ENCODE measurements at places on chromosomes 2 and 18.
A peak's percentile ranks its signal among the peaks of the same experiment; 100 is the strongest.

- DNase-seq, result no peak
These were observed 77.9 kb downstream of the UXS1 start for GRCh38 chr2:106116248-106116647.

DNA sequence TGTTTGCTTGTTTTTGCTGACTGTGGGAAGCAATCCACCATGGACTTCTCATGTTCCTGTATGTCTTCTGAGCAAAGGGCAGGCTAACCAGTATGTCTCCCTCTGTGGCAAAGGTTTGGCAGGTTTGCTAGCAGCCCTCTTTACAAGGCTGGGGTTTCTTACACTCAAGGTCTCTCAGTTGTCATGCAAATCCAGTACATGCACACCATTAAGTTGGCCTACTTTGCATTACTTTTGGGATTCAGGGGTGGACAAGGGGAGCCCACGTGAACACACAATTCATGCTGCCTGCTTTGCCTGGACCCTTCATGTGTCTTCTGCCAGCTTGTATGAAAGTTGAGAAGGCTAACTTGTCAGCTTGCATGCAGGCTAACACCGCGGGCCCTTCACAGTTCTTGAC is 134.9 kb downstream of the LRRTM4 start:
- no peak for DNase-seq

DNA sequence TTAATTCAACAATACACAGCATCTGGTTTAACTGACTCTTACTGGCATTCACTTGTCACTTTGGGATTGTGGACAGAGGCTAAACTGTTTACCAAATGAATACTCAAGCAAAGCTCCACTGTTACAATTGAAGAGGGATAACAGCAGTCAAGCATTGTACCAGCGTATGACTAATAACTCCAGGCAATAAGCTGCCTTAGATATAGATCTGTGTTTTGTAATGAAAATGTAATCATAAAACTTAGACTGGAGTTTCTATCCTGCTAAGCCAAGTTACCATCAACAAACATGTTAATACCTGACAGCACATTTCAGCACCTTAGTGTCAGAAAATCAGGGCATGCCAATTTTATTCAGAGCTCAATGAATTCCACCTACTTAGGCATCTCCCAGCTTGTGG is 889.5 kb downstream of the EPHA4 start:
- no peak for DNase-seq

- no peak for DNase-seq
These were observed 6.3 kb upstream of the ID2 start for GRCh38 chr2:8675543-8675942.

- DNase-seq, result no peak
These were observed 201.3 kb upstream of the GALNT5 start for GRCh38 chr2:157056200-157056676.

DNA sequence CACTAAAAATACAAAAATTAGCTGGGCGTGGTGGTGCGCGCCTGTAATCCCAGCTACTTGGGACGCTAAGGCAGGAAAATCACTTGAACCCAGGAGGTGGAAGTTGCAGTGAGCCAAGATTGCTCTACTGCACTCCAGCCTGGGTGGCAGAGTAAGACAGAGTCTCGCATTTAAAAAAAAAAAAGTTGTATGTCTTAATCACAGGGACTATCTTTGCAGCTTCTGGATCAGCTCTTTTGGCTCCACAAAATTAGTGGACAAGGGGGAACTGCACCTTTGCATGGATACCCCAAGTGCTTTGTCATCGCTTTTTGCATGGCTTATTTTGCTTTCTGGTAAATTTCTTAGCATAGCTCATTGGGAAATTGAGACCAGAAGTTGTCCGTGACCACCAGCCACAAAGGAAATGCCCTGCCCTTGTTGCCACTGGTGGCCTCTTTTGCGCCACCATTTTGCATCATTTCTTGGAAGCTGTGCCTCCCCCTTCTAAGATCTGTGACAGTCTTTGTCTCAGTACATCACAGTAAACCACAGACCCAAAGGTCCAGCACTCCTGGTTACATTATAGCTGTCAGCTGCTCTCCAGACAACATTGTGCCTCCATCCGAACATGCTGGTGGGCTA is 43.9 kb upstream of the PCBP1 start:
- DNase-seq, result peak; percentile 41

DNA sequence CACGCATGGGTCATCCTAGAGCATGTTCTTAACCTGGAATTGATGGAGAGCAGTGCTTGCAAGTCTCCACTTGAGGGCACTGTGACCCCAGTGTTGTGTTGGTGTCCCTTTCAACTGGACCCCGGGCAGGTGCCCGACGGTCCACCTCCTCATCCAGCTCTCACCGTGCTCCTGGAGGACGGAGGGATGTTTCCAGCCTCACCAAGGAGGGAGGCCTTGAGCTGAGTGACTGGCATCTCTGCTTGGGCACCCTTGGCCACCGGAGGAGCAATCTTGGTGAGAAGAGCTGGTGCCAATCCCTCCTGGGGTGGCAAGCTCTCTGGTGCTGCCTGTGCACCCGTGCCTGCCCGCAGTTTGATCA is 45.4 kb upstream of the ASB18 start:
- no peak for DNase-seq

GRCh38 chr2:24012521-24013188 is 2.8 kb downstream of the MFSD2B start:
- no peak for DNase-seq

DNA sequence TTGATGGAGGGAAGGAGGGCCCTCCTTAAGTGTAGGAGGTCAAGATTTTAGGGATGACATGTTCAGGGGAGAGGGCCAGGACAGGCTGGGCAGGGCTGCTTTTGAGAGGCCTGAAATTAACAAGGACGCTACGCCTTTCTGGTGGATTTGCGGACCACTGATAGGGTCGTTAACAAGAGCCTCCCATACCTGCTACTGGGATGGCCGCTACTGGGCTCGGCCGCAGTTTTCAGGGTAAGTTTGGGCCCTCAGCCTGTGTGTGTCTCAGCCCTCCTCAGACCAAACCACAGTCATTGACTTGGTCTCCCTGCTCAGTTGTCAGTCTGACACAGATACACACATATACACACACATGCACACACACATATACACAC is 180.9 kb downstream of the SMAD2 start:
- DNase-seq, result no peak

- DNase-seq, result no peak
These were observed 41.6 kb downstream of the SEMA4F start for GRCh38 chr2:74695663-74696062.

GRCh38 chr18:78542204-78542603 is 437.4 kb upstream of the SALL3 start:
- DNase-seq, result no peak

GRCh38 chr2:170486730-170487129 is 228.4 kb upstream of the SP5 start:
- DNase-seq, result no peak

GRCh38 chr2:28710545-28710944 is 41.1 kb upstream of the PPP1CB start:
- no peak for DNase-seq

GRCh38 chr2:160208655-160209515 is 8.8 kb upstream of the ITGB6 start:
- DNase-seq, result no peak

DNA sequence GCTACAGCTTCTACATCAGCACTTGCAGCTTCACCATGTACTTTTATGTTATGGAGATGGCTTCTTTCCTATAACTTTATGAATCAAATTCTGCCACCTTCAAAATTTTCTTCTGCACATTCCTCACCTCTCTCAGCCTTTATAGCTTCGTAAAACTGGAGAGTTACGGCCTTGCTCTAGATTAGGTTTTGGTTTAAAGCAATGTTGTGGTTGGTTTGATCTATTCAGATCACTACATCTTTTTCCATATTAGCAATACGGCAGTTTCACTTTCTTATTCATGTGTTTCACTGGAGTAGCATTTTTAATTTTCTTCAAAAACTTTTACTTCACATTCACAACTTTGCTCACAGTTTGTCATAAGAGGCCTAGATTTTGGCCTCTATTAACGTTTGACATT is 242.9 kb upstream of the GYPC start:
- DNase-seq, result no peak

DNA sequence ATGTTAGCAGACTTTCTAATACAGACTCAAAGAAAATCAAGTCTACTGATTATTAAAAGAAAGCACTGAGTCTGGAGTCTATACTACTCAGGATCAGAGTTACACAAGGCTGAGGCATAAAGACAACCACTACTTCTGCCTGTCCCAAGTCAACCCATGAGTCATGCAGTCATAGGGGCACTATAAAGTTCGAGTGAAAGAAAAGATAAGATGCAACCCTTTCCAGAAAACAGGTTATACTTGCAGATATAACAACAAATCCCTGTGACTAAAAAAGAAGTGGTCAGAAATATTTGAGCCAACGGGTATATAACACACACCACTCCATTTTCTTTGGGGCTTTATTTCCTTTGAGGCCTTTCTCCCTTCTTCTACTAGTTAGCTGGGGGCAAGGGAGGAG is 18.6 kb upstream of the SCRN3 start:
- DNase-seq, result no peak

GRCh38 chr2:53739032-53739431 is 28.6 kb upstream of the CHAC2 start:
- no peak for DNase-seq

- no peak for DNase-seq
These were observed 104.9 kb downstream of the EIPR1 start for GRCh38 chr2:3272761-3273160.

DNA sequence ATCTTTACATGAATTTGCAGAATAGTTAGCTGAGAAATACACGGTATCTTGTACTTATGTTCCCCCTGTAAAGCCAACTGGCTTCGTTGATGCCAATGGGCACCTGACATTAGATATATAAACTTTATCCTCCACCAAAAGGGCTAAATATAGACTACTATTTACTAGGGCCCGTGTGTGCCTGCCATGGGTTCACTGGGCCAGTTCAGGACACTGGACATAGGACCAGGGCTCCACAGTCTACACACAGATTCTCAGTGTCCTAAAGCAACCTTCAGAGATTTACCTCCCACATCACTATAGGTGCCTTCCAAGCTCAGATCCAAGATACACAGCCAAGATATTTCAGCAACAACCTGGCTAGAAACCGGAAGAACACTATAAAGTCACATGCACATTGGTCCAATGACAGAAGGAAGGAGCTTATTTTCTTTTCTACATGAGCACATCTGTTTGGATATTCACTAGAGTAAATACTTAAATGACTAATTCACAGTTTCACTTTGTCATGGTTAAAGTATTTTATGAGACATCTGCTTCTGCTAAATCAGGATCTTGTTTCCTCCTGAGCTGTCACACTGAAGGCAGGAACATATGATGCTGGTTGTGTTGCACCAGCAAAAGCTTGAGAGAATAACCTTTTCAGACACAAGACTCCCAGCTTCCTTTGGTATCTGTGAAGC is 95.1 kb downstream of the MYO5B start:
- no peak for DNase-seq

GRCh38 chr2:9122367-9122766 is 84.2 kb upstream of the ASAP2 start:
- DNase-seq, result no peak

- DNase-seq, result no peak
These were observed 94.3 kb downstream of the MBP start for GRCh38 chr18:77038182-77038858.

DNA sequence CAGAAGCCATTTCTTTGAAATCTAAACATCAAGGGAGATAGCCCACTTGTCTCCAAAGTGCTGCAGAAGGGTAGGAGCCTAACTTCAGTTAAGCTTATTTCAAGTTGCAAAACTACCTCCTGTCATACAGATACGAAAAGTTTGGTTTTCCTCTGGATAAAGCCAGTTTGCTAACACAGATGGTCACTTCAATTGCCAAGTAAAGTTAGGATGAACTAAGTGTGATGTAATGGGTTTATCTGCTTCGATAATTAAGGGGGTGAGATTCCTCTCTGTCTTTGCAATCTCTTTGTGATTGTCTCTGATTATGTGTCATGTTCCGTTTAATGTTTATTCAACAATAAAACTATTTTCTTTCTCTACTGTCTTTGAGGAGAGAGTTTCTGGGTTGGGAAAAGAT is 156.4 kb downstream of the SLC39A10 start:
- no peak for DNase-seq

- DNase-seq, result no peak
These were observed 256.6 kb upstream of the NCKAP5 start for GRCh38 chr2:133824869-133825268.

GRCh38 chr18:56545464-56545863 is 92.9 kb downstream of the TXNL1 start:
- DNase-seq, result no peak

DNA sequence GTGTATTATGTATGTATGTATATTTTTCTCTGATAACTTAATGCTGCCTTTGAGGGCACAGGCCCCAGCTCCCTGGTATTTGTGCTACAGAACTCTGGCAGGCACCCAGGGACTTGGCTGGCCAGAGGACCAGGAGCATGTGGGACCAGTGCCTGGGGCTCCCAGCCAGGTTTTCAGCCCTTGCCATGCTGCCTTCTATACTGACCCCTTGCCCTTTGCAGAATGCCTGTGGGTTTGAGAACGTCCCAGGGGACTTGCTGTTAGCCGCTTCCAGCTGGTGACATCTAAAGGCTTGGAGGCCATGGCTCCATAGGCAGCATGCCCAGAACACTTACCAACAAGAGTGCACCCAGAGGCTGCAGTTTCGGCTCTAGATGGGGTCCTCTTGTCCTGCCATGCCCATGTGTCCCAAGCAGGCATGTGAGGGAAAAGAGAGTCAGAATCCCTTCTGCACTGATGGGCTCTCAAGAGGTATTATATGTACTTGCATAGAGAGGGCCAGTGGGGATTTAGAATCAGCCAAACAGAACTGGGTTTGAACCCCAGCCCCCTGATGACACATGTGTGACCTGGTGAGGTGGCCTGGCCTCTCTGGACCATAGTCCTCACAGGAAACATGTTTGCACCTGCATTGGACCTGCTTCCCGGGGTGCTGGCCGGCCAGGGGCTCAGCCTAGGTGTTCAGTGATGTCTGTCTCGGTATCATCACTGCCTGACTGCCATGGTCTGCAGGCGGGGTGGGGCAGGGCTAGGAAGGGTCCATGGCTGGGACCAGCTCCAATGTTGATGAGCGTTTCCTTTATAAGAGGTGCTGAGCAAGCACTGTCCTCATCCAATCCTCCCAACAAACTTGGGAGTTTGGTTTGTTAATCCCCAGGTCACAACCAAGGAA is 119.2 kb upstream of the FHL2 start:
- no peak for DNase-seq

GRCh38 chr2:135257383-135258090 is 205.4 kb downstream of the RAB3GAP1 start:
- no peak for DNase-seq

DNA sequence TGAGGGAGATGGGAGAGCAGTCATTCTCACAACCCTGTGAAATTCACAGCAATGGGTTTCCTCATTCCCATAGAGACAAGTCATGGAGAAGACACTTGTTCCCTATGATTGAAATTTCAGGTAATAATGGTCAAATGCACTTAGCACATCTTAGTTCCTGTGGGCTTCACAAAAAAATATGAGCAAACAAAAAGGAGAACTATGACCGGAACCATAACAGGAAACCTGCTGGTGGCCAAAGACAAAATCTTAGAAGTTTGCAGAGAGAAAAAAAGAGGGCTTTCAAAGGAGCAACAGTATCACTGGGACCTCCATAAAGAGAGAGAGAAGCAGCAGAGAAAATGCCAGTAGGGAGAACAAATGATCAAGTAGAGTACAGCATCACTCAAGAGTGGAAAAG is 138.9 kb upstream of the APCDD1 start:
- DNase-seq, result no peak

GRCh38 chr2:181574321-181574720 is 82.6 kb downstream of the CERKL start:
- no peak for DNase-seq

Data from activated effector memory CD4-positive, alpha-beta T cell treated with Interleukin-2 at 50 U/mL for 16 hours (primary cell).